ENCODE measurements at places on chromosomes 13 and 19. TPM values are rescaled to one million over a fixed set of nuclear protein-coding genes. Genes with fewer than 3 reads are reported as not detected.

FCHO1 gene
- 1.3 TPM for total RNA-seq

ZNF136 gene
- total RNA-seq = 1.6 TPM

PLEKHA4 gene
- total RNA-seq = 12.4 TPM

OSCAR gene
- 1.5 TPM for total RNA-seq

ZNF77 gene
- total RNA-seq = 4.1 TPM

HIPK4 gene
- not detected for total RNA-seq

ATXN8OS gene
- not detected for total RNA-seq

KLF5 gene
- total RNA-seq = 5.9 TPM

ADM5 gene
- 0.49 TPM for total RNA-seq

PRTN3 gene
- total RNA-seq = not detected

SGCG gene
- 0.16 TPM for total RNA-seq

ANKLE1 gene
- 0.76 TPM for total RNA-seq

PRKD2 gene
- total RNA-seq = 29.7 TPM

SIGLEC5 gene
- total RNA-seq = not detected

ZIM2 gene
- not detected for total RNA-seq

CPT1C gene
- total RNA-seq = 4.4 TPM

SYDE1 gene
- total RNA-seq = 59.0 TPM

OR7G1 gene
- not detected for total RNA-seq

FUT1 gene
- 0.98 TPM for total RNA-seq

ACER1 gene
- not detected for total RNA-seq

CEACAM21 gene
- total RNA-seq = not detected

UGGT2 gene
- total RNA-seq = 16.2 TPM

BRME1 gene
- 0.49 TPM for total RNA-seq

PSG6 gene
- total RNA-seq = not detected

TMPRSS9 gene
- not detected for total RNA-seq

FXYD3 gene
- total RNA-seq = not detected

PABPC3 gene
- total RNA-seq = 0.33 TPM

TMEM91 gene
- total RNA-seq = 11.0 TPM

IGSF23 gene
- total RNA-seq = 2.9 TPM

PSMC4 gene
- total RNA-seq = 98.1 TPM

RFPL4AL1 gene
- total RNA-seq = not detected

CCDC194 gene
- not detected for total RNA-seq

ZNF836 gene
- total RNA-seq = 2.2 TPM

TRPM4 gene
- 7.7 TPM for total RNA-seq

FSD1 gene
- 13.8 TPM for total RNA-seq

MYPOP gene
- 3.6 TPM for total RNA-seq

CYP4F3 gene
- not detected for total RNA-seq

KANK3 gene
- 0.65 TPM for total RNA-seq

DNAAF3 gene
- total RNA-seq = 6.7 TPM

ZNF730 gene
- 4.7 TPM for total RNA-seq

ZNF470 gene
- total RNA-seq = 1.5 TPM

ATP8A2 gene
- 2.4 TPM for total RNA-seq

ZNF816 gene
- total RNA-seq = 6.5 TPM

GJB2 gene
- 8.5 TPM for total RNA-seq

CERS1 gene
- 0.81 TPM for total RNA-seq

ZNF90 gene
- 1.0 TPM for total RNA-seq

OR10H1 gene
- total RNA-seq = not detected

PVR gene
- total RNA-seq = 137 TPM

SULT2A1 gene
- total RNA-seq = not detected

UBE2L5 gene
- not detected for total RNA-seq

KRTDAP gene
- not detected for total RNA-seq

TMEM145 gene
- total RNA-seq = 0.16 TPM

TNNI3 gene
- not detected for total RNA-seq

C19orf85 gene
- not detected for total RNA-seq

NMRK2 gene
- not detected for total RNA-seq

DNAJC15 gene
- 16.4 TPM for total RNA-seq

UBL3 gene
- 9.6 TPM for total RNA-seq

ACP7 gene
- total RNA-seq = not detected

C13orf42 gene
- not detected for total RNA-seq

Data from mesangial cell (primary cell).